Heart left ventricle (tissue), 16 donors: ENCODE measurements at places on chromosomes 7 and 10. TPM values are rescaled to one million over a fixed set of nuclear protein-coding genes. Genes with fewer than 3 reads are reported as not detected.

- DNase-seq: no peak
Measured at GRCh38 chr7:29420011-29420410, 143.6 kb upstream of the PRR15 start.

- DNase-seq: no peak
Measured at GRCh38 chr7:72706521-72706920, 121.5 kb downstream of the TYW1B start.

GRCh38 chr10:75733135-75733890 lies 301.9 kb downstream of the LRMDA start:
- DNase-seq: no peak

OR6V1 gene
- total RNA-seq: not detected

GRCh38 chr7:18353339-18353738 lies 142.2 kb upstream of the HDAC9 start:
- no peak for DNase-seq

- DNase-seq: no peak
Measured at GRCh38 chr10:46515793-46516192, 40.7 kb downstream of the GPRIN2 start.

DNA sequence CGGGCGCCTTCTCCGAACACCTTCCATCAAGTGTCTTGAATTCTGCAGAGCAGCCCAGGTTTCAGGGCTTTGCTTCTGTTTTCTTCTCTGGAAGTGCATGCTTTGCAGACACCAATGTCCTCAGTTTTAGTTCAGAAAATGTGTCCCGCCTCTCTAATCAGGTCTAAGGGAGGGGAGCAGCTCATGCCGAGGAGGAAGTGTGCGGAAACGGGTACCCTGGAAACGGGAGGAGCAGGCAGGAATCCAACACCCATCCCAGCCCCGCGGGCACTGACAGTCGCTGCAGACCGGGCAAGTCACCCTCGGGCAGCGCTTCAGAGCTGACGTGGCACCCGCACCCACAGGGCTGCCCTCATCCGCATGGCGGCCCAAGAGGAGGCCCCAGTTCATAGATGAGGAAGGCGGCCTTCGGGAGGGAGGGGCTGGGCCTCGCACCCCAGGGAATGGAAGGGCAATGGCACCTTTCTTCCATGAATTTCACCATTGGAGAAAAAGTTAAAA lies 338.7 kb downstream of the DNAJB6 start:
- DNase-seq: no peak

- no peak for DNase-seq
Measured at GRCh38 chr7:121329191-121330052, 622 bp downstream of the WNT16 start.

DNA sequence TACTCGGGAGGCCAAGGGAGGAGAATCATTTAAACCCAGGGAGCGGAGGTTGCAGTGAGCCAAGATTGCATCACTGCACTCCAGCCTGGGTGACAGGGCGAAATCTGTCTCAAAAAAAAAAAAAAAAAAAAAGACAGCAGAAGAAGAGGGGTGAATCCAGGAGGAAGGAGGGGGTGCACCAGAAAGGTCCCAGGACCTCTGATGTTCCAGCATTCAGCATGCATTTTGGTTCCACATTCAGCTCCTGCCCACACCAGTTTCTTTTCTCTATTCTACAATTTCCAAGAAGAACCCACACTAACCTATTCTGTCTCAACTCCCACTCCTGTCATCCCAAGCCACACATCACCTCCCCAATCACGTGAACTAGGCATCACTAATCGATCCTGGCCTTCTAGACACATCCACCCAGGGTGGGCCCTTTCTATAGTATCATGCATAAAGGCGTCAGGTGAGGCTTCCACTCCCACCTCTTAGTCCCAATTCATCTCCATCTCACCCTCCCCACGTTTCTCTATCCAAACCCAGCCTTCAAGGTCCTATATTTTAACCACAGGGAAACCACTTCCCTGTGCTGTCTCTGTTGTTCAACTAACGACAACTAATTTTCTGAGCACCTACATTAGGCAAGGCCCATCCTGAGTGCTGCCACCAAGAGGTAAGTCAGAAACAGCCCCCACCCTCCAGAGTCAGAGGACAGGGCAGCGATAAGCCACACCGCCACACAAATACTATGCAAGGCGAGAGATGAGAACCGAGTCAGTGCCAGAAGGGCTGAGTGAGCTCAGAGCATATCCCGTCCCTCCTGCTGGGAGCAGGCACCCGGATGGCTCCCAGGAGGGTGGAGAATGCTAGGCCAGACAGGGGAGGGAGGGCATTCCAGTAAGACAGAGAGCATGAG lies 2.2 kb downstream of the ANXA11 start:
- peak; percentile 89 for DNase-seq

FAM25G gene
- not detected for total RNA-seq

GRCh38 chr10:101894742-101895141 lies 51.1 kb upstream of the KCNIP2 start:
- DNase-seq: no peak

ALOX5 gene
- 12.1 TPM for total RNA-seq

CTNNA3 gene
- 99.0 TPM for total RNA-seq

DNA sequence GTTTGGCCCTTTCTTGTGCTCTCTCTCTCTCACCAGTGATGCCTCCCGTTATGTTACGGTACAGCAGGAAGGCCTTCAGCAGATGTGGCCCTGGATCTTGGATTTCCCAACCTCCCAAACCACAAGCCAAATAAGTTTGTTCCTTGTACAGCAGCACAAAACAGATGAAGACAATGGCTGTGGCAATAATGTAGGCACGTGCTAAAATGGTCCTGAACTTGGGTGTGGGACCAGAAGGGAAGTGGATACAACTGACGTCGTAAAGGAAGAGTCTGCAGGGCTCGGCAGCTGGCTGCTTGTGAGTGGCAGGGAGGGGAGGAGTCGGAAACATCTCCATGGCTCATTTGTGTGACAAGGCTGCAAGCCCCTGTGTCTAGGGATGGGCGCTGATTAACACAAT lies 26.8 kb downstream of the PROSER2 start:
- no peak for DNase-seq

NODAL gene
- total RNA-seq: not detected

GRCh38 chr10:91521439-91521838 lies 111.3 kb downstream of the HECTD2 start:
- no peak for DNase-seq

CAV2 gene
- total RNA-seq: 249 TPM

- no peak for DNase-seq
Measured at GRCh38 chr10:5611899-5612680, 54.3 kb downstream of the ASB13 start.

DNA sequence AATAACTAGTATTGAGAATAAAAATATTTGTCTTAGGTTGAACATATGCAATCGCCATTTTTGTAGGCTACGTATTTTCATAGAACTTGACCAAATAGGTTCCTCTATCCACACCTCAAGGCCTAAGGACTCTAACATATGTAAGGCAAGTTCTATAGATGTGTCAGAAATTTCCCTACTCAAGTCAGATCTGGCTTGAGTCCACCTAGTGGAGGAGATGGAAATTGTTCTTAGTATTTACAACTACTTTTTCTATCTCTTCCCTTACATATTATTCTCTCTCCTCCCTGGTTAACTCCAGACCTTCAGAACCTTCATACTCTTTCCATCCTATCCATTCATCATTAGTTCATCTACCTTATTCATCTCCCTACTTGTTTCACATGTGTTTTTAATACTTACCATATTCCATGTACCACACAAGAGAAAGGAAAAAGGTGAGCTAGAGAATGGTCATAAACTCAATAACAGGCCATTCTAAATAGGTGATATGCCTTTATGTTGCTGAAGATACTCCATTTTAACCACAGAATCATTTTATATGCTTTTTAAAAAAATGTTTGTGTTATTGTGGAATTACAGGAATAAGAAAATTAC lies 174.5 kb upstream of the HDAC9 start:
- no peak for DNase-seq

GRCh38 chr7:80719261-80719660 lies 80.8 kb downstream of the CD36 start:
- no peak for DNase-seq

GRCh38 chr7:108805808-108806397 lies 236.2 kb downstream of the DNAJB9 start:
- no peak for DNase-seq

DNA sequence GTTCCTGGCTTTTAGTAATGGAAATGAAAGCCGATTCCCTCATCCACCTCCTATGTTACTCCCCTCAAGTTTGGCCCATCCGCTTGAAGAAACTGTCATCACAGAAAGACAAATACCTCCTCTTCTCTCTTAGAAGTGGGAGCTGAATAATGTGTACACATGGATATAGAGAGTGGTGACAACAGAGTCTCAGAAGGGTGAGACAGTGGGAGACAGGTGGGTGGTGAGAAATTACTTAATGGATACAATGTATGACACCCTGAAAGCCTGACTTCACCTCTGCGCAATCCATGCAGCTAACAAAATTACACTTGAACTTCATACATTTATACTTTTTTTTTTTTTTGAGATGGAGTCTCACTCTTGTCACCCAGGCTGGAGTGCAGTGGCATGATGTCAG lies 217.5 kb downstream of the SKIDA1 start:
- no peak for DNase-seq

GRCh38 chr10:44980309-44981171 lies 1.9 kb upstream of the DEPP1 start:
- no peak for DNase-seq

- DNase-seq: no peak
Measured at GRCh38 chr7:150340024-150340749, 1.2 kb downstream of the RARRES2 start.

DNA sequence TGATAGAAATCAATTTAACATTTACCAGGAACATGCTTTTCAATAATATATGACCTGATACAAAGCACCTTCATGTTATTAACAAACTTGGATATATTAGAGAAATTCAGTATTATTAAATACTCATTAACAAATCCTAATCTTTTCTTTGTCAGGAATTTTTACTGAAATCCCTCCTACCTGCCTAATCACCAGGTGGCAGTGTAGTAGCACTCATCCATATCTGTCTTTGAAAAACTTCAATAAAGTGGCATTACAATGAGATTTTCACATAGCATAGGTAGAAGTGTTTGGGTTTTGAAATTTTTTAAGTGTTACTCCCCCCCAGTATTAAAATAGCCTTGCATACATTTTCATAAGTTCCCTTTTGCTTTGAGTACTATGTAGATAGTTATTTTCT lies 1246.6 kb upstream of the LRRN3 start:
- no peak for DNase-seq

GRCh38 chr7:107302250-107302847 lies 133.5 kb downstream of the HBP1 start:
- DNase-seq: no peak

GRCh38 chr7:33261585-33261984 lies 132.2 kb downstream of the BBS9 start:
- DNase-seq: no peak

PNLIPRP3 gene
- total RNA-seq: not detected

GRCh38 chr7:46854958-46855473 lies 726.9 kb downstream of the TNS3 start:
- DNase-seq: no peak

DNA sequence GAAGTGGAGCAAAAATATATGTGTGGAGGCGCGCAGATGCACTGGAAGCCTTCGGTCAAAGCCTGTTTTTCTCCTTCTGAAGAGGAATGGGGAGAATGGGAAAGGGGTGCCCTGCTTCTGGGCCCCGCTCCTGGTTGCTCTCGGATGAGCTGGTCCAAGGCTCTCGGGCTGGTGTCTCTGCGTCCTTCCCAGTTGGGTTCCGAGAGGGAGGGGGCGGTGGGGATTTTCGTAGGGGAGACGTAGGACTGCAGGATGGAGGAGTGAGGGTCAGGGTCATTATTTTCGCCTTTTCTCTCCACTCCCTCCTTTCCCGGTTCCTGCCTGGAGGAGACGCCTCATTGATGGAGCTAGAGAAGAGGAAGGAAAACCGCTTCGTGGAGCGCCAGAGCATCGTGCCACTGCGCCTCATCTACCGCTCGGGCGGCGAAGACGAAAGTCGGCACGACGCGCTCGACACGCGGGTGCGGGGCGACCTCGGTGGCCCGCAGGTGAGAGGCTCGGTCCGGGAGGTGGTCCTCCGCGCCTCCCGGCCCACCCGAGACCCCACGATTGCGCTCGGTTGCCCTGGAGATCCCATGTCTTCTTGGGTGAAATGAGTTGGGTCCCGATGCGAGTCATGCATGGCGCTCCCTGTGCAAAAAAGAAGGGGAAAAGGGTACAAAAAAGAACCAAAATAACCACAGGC lies 790 bp downstream of the ADAM22 start:
- DNase-seq: peak; percentile 11

GRCh38 chr7:28052933-28053332 lies 127.7 kb downstream of the JAZF1 start:
- no peak for DNase-seq

DNA sequence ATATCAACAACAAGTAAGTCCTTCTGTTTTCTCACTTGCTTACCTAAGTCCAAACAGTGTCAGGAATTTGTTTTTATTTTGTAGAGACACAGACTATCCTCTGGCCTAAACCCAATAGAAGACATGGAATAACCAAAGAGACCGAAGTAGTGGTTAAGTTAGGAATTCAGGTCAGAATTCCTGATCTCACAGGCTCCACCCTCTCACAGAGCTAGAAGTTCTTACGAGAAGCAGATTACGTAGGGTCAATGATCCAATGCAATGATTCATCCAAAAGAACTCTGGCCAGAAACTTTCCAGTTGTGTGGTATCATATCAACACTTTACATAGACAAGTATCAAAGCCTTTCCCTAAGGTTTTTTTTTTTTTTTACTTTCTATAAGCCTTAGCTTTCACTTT lies 73.8 kb downstream of the IQUB start:
- DNase-seq: no peak

GRCh38 chr10:45235798-45236220 lies 79.6 kb downstream of the OR13A1 start:
- no peak for DNase-seq

DNA sequence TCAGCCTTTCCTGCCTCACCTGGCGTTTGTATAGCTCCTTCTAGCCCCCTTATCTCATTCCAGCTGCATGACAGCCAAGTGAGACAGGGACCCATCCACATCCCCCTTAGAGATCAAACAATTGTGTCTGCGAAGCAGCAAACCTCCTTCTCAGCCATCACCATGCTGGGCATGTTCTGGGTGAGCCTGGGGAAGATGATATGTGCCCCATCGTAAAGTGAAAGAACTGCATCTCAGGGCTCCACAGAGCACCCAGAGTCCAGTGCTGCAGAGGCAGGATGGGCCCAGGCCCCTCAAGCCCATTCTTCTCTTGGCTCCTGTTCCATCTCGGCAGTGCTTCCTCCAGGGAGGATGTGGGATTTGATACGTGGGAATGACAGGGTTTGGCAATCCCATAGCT lies 43.2 kb downstream of the FIGNL1 start:
- DNase-seq: no peak

DNA sequence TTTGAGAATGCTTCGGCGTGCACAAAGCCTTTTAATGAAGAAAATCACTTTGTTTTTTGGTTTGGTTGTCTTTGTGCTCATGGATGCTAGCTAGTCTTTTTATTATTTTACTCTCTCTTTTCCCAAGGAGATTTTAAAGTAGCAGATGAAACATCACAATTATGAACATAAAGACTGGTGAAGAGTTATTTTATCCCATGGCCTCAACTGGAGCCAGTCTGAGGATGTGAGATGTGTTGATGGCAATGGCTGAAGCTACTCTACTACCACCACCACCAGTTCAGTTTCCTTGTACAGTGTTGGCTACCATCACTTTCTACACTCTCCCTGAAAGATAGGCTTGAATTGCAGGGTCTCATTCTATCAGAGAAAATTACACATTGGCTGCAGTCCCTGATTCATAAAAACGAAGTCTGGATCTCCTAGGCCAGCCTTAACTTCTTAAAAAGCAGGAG lies 494 bp upstream of the HERC4 start:
- no peak for DNase-seq
